ENCODE measurements at places on chromosomes 5 and 9.

GRCh38 chr5:143311428-143311827 lies 92.1 kb downstream of the NR3C1 start:
- H3K4me3 ChIP-seq: no peak overlapping the region
- peaks cover 49% of the 10 kb centered on the region for H3K4me1 ChIP-seq
- no peaks in the 10 kb centered on the region for H3K27me3 ChIP-seq
- H3K27ac ChIP-seq: no peak overlapping the region
- no peak for DNase-seq
- H3K36me3 ChIP-seq: peaks cover 64% of the 10 kb centered on the region

- peaks cover 37% of the 10 kb centered on the region for H3K27me3 ChIP-seq
- DNase-seq: no peak
- no peaks in the 10 kb centered on the region for H3K36me3 ChIP-seq
- H3K4me1 ChIP-seq: peaks cover 11% of the 10 kb centered on the region
- H3K4me3 ChIP-seq: no peak overlapping the region
These were observed 2.0 kb downstream of the RHOBTB3 start for GRCh38 chr5:95733107-95733665.

DNA sequence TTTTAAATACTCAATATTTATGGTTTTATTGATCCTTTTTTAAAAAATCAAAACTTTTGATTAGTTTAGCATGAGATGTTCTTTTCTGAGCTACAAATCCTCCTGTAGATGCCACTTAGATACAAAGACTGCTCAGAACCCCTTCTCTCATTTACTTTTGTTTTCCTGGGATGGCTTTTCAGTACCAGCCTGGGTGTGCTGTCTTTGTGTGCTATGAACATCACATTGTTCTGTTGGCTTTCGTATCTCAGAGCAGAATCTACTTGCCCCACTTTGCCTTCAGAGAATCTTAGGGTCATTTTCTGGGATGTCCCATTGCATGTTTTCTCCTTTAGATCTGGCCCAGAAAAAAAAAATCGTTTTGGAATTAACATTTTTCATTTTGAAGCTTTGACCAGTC lies 85.9 kb downstream of the RASGRF2 start:
- H3K27me3 ChIP-seq: no peaks in the 10 kb centered on the region
- no peak overlapping the region for H3K4me3 ChIP-seq
- no peak overlapping the region for H3K27ac ChIP-seq
- peaks cover 31% of the 10 kb centered on the region for H3K36me3 ChIP-seq

DNA sequence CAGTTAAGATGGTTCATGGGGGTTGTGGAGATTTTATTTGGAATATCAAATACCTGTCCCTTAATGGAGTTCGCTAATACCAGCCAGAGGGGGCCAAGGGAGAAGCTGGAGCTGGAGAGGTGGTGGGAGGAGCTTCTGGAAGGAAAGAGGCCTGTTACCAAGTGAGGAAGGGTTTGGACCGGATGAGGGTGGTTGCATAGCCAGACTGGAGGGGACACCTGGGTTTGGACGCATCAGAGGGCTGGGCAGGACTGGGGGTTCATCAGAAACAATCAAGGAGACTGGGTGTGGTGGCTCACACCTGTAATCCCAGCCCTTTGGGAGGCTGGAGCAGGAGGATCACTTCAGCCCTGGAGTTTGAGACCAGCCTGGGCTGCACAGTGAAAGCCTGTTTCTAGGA lies 111.8 kb upstream of the IER5L start:
- no peak for DNase-seq
- H3K27ac ChIP-seq: no peak overlapping the region
- peaks cover 3% of the 10 kb centered on the region for H3K4me1 ChIP-seq
- no peak overlapping the region for H3K4me3 ChIP-seq

- peaks cover 34% of the 10 kb centered on the region for H3K4me1 ChIP-seq
- H3K27me3 ChIP-seq: no peaks in the 10 kb centered on the region
These were observed 14.9 kb downstream of the PFDN1 start for GRCh38 chr5:140287801-140288521.

GRCh38 chr9:129486756-129487657 lies 133.9 kb downstream of the C9orf50 start:
- peaks cover 50% of the 10 kb centered on the region for H3K4me1 ChIP-seq
- DNase-seq: no peak
- peaks cover 17% of the 10 kb centered on the region for H3K36me3 ChIP-seq

- no peak overlapping the region for H3K27ac ChIP-seq
- no peaks in the 10 kb centered on the region for H3K4me1 ChIP-seq
- no peak for DNase-seq
- no peaks in the 10 kb centered on the region for H3K36me3 ChIP-seq
These were observed 178.3 kb downstream of the BARX1 start for GRCh38 chr9:93776873-93777272.

GRCh38 chr5:95818181-95819147 lies 4.1 kb downstream of the GLRX start:
- H3K27me3 ChIP-seq: no peaks in the 10 kb centered on the region
- H3K4me1 ChIP-seq: peaks cover 60% of the 10 kb centered on the region
- H3K4me3 ChIP-seq: peak overlapping the region; percentile 76
- peak; percentile 65 for DNase-seq
- peaks cover 12% of the 10 kb centered on the region for H3K36me3 ChIP-seq
- H3K27ac ChIP-seq: peak overlapping the region; percentile 93

DNA sequence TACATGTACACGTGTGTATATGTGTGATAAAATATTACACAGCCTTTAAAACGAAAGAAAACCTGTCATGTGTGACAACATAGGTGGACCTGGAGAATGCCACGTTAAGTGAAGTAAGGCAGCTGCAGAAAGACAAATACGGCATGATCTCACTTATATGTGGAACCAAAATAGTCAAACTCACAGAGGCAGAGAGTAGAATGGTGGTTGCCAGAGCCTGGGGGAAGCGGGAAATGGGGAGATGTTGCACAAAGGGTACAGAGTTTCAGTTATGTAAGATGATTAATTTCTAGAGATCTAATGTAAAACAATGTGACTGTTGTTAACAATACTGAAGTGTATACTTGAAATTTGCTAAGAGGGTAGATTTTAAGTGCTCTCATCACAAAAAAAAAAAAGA lies 34.8 kb downstream of the ADAMTS12 start:
- no peaks in the 10 kb centered on the region for H3K36me3 ChIP-seq
- H3K27ac ChIP-seq: no peak overlapping the region
- peaks cover 12% of the 10 kb centered on the region for H3K4me1 ChIP-seq
- no peak for DNase-seq
- H3K27me3 ChIP-seq: no peaks in the 10 kb centered on the region

GRCh38 chr5:115166744-115167393 lies 2.8 kb downstream of the TRIM36 start:
- H3K4me3 ChIP-seq: no peak overlapping the region
- H3K27me3 ChIP-seq: peaks cover 47% of the 10 kb centered on the region
- peaks cover 10% of the 10 kb centered on the region for H3K4me1 ChIP-seq
- no peak overlapping the region for H3K27ac ChIP-seq

DNA sequence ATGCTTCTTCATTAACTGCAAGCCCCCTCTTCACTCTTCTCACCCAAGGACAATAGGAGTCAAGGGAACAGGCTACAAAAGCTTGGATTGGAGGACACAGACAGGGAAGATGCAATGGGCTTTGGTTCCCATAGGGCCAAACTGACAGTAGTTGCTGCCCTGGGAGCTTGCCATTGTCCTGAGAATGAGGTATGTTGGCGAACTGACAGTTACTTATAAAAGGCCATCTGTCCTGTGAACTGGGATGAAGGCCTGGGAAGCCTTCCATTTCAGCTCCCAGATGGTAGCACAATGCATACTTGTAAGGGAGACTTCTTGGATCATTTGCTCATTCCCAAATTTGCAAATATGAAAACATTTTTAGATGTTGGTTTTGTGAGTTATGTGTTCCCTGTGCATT lies 88.9 kb downstream of the SNCAIP start:
- DNase-seq: no peak
- H3K36me3 ChIP-seq: no peaks in the 10 kb centered on the region
- no peaks in the 10 kb centered on the region for H3K4me1 ChIP-seq
- H3K27ac ChIP-seq: no peak overlapping the region
- H3K4me3 ChIP-seq: no peak overlapping the region

DNA sequence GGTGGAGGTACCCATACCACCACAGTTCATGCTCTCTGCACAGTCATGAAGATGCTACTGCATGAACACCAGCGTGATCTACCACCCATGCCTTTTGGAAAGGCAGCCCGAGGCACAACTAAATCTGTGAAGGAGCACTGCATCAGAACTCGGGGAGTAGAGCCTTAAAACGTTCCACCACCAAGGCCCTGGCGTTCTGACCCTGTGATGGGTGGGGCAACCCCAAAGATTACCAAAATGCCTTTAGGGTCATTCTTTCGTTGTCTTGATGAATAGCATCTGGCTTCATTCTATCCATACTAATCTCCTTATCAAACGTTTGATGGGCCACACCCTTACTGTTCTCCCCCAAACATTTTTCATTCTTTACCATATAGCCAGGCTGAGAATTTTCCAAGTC lies 97.9 kb downstream of the ADAMTS6 start:
- no peaks in the 10 kb centered on the region for H3K36me3 ChIP-seq
- no peak overlapping the region for H3K4me3 ChIP-seq
- no peaks in the 10 kb centered on the region for H3K4me1 ChIP-seq

GRCh38 chr9:133608889-133609288 lies 300 bp downstream of the FAM163B start:
- peaks cover 8% of the 10 kb centered on the region for H3K4me1 ChIP-seq
- H3K27me3 ChIP-seq: peaks cover 32% of the 10 kb centered on the region
- H3K27ac ChIP-seq: no peak overlapping the region
- DNase-seq: no peak
- H3K4me3 ChIP-seq: no peak overlapping the region

- no peaks in the 10 kb centered on the region for H3K4me1 ChIP-seq
- no peaks in the 10 kb centered on the region for H3K27me3 ChIP-seq
- no peak for DNase-seq
- H3K4me3 ChIP-seq: no peak overlapping the region
These were observed 101.1 kb downstream of the ISL1 start for GRCh38 chr5:51484326-51484725.

DNA sequence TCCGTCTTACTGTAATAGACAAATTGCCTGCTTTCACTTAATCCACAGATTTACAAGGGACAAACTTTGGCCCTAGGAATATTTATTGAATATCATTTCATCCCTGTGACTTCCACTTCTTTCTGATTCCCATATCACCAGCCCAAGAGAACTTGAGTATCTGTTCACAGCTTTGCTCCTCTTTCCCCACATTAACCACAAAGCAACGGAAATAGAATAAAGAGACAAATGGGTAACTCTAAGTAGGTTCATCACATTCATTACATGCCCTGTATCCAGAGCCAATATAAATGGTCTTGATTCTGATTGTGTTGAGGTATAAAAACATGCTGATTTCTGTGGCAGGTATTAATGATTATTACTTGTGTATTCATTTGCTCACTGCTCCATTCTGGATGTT lies 41.9 kb downstream of the TMEM252 start:
- no peak overlapping the region for H3K4me3 ChIP-seq
- peaks cover 12% of the 10 kb centered on the region for H3K27me3 ChIP-seq

DNA sequence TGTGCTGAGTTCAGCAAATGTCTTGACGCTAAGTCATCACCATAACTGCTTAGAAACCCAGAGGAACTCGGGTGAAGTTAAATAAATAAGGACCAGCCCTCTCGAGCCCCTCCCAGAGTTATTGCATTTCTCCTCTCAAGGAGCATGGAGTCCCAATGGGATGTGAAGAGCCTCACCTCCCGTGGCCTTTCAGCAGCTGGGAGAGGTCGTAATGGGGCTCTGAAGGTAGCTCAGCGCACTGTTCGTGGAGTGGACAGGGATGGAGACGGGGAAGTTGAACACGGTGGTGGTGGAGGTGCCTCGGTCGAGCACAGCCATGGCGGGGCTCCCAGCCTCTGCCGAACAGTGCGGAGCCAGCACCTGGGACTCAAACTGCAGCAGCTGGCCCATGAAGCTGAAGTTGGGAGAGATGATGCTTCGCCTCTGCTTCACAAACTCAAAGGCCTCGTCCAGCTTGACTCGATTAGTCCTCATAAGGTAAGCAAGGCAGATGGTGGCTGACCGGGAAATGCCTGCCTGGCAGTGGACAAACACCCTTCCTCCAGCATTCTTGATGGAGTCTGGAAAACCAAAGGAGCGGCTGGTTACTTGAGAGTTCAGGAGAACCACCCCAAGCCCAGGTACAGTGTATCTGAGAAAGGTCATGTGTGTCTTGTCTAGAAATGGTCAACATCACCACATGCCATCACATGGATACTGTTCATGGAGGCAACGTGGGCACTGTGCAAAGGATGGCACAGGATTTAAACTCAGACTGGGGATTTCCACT lies 2.2 kb downstream of the DUSP1 start:
- DNase-seq: no peak
- H3K27ac ChIP-seq: peak overlapping the region; percentile 80
- peak overlapping the region; percentile 90 for H3K4me3 ChIP-seq
- no peaks in the 10 kb centered on the region for H3K27me3 ChIP-seq
- peaks cover 64% of the 10 kb centered on the region for H3K4me1 ChIP-seq
- peaks cover 20% of the 10 kb centered on the region for H3K36me3 ChIP-seq

GRCh38 chr9:2919347-2919746 lies 75.5 kb upstream of the PUM3 start:
- H3K36me3 ChIP-seq: no peaks in the 10 kb centered on the region
- no peaks in the 10 kb centered on the region for H3K4me1 ChIP-seq
- H3K27me3 ChIP-seq: peaks cover 3% of the 10 kb centered on the region
- no peak overlapping the region for H3K4me3 ChIP-seq
- DNase-seq: no peak

DNA sequence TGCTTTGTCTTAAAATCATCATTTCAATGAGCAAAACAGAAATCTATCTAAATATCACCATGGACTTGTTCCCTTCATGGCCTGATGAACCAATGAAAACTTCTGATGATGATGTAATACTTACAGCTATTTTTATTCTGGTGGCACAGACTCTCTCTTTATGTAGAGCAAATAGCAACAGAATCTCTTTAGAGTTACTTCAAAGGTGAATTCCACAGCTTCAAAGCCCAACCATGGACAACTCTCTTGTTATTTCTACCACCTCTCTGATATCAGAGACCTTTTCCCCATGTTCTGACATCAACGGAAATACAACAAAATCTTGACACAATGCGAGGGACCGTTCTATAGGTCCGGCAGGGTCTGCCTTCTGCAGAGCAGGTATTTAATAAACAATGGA lies 70.1 kb downstream of the RETREG1 start:
- H3K4me1 ChIP-seq: peaks cover 39% of the 10 kb centered on the region
- H3K36me3 ChIP-seq: peaks cover 6% of the 10 kb centered on the region
- no peaks in the 10 kb centered on the region for H3K27me3 ChIP-seq
- no peak for DNase-seq
- H3K27ac ChIP-seq: no peak overlapping the region
- H3K4me3 ChIP-seq: no peak overlapping the region

GRCh38 chr5:149608936-149609545 lies 27.7 kb downstream of the ARHGEF37 start:
- no peak overlapping the region for H3K27ac ChIP-seq
- H3K4me3 ChIP-seq: no peak overlapping the region
- H3K36me3 ChIP-seq: no peaks in the 10 kb centered on the region
- H3K4me1 ChIP-seq: peaks cover 3% of the 10 kb centered on the region

DNA sequence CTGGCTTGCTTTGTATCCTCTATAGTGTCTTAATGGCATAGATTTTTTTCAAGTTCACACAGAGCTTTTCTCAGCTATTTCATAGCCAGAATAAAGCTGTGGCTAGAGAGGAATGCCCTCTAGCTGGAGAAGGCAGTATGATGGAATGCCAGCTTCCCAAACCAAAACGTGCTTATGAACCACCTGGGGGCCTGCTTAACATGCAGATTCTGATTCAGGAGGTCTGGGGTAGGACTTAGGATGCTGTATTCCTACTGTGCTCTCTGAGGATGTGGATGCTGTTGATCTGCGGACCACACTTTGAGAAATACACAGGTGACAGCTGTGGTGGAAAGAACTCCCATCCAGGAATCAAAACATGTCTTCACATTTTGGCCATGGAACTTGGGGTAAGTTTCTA lies 49.9 kb upstream of the DPYSL3 start:
- no peaks in the 10 kb centered on the region for H3K4me1 ChIP-seq
- no peak for DNase-seq
- no peaks in the 10 kb centered on the region for H3K36me3 ChIP-seq
- peaks cover 1% of the 10 kb centered on the region for H3K27me3 ChIP-seq
- H3K4me3 ChIP-seq: no peak overlapping the region
